ENCODE measurements at places on chromosomes 7 and 10.

DNA sequence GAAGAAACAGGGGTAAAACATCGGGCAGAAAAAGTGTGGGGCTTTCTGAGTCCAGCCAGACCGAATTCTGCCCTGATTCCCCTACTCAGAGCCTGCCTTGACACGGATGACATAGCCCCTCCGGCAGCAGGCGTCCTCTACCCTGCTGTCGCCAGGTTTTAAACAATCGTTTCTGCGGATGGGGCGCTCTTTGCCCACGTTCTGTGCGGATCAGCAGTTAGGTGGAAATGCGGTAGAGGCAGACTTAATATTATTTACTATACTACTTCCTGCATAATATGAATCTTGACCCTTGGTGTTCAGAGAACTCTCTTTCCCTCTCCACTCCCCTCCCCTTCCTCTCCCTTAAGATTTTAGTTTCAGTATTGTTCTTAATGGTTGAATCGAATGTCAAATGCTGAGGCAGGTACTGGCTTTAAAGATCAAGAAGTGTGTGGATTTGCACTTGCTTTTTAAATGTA, 2.4 kb downstream of the GATA3 start:
- no peak for DNase-seq

DNA sequence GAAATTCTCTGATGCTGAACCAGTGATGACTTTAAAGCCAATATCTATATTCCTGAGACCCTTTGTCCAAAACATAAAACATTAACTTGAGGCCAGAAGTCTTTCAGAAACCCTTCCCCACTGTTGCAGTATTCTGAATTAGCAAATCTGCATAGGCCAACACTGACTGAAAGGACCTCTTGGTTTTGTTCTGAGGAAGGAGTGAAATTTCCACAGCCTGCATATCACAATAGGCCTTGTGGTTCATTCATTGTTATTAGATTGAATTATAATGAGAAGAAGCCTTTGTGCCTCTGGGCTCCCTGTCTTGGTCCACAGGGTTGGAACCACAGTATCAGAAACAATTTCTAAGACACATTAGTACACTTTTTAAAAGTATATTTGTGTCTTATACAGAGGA, 90.3 kb downstream of the CCNY start:
- no peak for DNase-seq

GRCh38 chr10:50044941-50045664, 22.7 kb upstream of the WASHC2A start:
- DNase-seq: no peak

- no peak for DNase-seq
These were observed 490.4 kb upstream of the SEMA3A start for GRCh38 chr7:84684836-84685480.

GRCh38 chr7:121624958-121625357, 228.8 kb upstream of the FAM3C start:
- no peak for DNase-seq

DNA sequence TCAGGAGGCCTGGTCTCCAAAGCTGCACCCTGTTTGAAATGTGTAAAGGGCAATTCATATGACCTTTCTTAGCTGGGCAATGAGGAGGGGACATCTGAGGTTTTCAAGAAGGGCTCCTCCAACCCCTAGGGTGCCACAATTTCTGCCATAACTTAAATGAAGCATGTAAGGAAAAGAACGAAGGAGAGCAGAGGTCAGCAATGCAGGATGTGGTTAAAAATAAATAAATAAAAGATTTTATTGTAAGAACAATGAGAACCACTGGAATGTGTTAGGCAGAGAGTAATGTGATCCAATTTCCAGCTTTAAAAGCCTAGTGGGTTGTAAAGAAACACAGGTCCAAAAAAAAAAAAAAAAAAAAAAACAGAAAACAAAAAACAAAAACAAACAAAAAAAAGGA, 673.1 kb downstream of the TNS3 start:
- no peak for DNase-seq

DNA sequence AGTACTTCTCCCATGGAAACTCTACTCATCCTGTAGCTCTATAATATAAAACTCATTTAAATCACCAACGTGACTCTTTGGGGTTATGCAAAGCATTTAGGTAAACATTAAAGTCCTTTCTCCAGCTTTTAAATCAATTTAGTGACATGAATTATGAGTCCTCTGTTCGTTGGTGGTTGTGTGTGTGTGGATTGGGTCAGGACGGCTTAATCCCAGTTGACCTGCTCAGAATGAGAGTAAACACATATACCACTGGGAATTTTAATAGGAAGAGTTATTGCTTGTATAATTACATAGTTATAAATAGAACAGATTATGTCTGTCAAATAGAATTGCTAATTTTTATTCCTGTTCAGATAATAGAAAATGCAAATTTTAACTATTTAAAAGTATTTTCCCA, 30.7 kb upstream of the ADCY1 start:
- DNase-seq: no peak

DNA sequence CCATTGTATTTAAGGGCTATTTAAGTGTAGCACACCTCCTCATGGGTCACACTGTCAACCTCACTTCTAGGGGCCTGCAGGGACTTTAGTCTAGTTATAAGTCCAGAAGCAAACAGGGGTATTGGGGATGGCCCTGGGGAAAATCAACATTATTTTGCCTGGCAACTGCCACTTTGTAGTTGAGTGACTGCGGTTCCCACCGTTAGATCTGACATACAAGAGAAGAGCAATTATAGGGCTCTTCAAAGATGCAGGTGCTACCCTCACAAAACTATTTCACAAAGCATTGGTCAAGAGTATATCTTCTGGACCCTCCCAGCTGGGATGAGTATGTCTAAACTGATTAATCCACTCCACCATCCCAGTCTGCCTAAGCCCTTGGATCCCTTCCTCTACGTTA, 133.0 kb upstream of the PCBD1 start:
- no peak for DNase-seq

GRCh38 chr10:131567279-131568162, 256.0 kb upstream of the TCERG1L start:
- no peak for DNase-seq

DNA sequence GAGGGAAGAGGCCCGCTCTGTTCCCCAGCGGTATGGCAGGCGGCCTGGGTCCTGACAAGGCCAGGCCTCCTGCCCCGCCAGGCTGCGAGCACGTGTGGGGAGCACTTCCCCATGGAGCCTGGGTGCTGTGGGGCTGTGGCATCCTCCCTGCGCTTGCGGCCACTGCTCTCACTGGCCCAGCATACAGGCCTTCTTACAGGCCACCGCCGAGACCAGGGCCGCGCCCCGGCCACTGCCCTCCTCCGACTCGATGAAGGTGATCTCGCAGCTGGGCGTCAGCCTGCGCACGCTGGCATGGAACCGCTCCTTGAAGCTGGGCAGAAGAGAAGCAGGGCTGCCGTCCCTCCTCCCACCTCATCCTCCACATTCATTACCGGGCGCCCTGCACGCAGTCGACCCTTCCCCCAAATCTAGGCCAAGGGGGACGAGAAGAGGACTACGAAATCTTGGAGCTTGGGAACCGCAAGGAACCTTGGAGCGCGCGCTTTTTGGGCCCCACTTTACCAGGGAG, 3.9 kb upstream of the MYL7 start:
- DNase-seq: no peak

DNA sequence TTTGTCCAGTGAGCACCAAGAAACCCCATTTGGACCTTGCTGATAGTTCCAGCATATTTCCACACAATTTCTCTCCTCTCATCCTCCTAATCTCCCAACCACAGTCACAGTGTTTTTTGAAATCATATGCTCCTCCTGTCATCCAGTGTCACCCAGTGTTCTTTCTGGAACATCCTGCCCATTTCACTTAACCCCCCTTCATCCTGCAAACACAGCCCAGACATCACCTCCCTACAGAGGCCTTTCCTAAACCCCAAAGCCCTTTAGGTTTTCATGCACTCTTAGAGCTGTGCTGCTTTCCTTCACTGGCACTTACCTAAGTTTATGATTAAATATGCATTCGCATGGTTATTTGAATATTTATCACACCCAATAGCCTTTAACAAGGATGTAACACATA, 1158.0 kb upstream of the C7orf33 start:
- no peak for DNase-seq

Measured in RWPE2 (cell line).